ENCODE measurements at places on chromosomes 4 and X.

- no peak for DNase-seq
These were observed 364.0 kb upstream of the EPHA5 start for GRCh38 chr4:66034262-66034661.

- DNase-seq: peak; percentile 69
These were observed 770 bp downstream of the SMAD1 start for GRCh38 chr4:145482209-145483037.

GRCh38 chrX:129565046-129565650 is 25.1 kb downstream of the OCRL start:
- DNase-seq: no peak

- DNase-seq: no peak
These were observed 38.7 kb upstream of the MXD4 start for GRCh38 chr4:2300431-2301224.
